DMS153 (cell line): ENCODE measurements at places on chromosomes 12 and 14.
A peak's percentile ranks its signal among the peaks of the same experiment; 100 is the strongest.

GRCh38 chr12:93447555-93448290 is 6.0 kb upstream of the UBE2N start:
- DNase-seq, result peak; percentile 66

GRCh38 chr12:107967170-107967569 is 161.9 kb upstream of the WSCD2 start:
- DNase-seq, result no peak

- peak; percentile 60 for DNase-seq
Observed at GRCh38 chr12:10363914-10364814, 25.7 kb downstream of the KLRK1 start.

GRCh38 chr14:95811813-95812212 is 64.8 kb upstream of the TUNAR start:
- DNase-seq, result no peak

- no peak for DNase-seq
Observed at GRCh38 chr14:104680056-104680805, 9.2 kb upstream of the INF2 start.

GRCh38 chr12:123801573-123802178 is 39.6 kb downstream of the DNAH10 start:
- DNase-seq, result no peak

DNA sequence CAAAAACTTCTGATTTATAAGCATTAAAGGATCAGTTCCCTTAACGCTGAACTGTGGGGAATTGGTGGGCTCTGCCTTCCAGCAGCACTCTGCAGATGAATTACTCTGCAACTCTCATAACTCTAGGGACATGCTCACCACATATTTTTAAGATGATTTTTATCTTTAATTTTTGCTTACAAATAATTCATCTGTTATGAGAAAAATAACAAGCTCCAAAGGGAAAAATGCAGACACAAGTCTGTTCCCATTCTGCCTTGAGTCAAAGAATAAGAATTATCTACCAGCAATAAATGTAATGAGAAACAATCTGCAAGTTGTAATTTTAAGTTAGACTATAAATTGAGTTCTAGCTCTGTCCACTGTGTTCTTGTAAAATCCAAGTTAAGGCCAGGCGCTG is 133.1 kb upstream of the MDM1 start:
- no peak for DNase-seq

DNA sequence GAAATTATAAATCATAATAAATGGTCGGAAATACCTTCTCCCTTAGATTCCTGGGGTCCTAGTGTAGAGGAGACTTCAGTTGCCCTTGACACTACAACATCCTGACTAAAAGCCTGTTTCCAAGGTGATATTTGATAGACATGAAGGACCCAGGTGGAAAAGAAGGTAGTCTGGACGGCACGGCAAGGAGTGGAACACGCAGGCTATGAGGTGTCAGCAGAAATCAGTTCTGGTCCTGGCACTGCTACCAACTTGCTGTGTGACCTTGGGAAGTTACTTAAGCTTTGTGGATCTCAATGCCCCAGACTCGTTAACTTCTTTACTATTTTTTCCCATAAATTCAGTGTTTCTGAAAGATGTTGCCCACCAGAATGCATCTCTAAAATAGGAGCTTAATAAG is 36.9 kb upstream of the BCL2L14 start:
- DNase-seq, result no peak

- DNase-seq, result no peak
Observed at GRCh38 chr14:44963775-44964380, 1.9 kb downstream of the TOGARAM1 start.

DNA sequence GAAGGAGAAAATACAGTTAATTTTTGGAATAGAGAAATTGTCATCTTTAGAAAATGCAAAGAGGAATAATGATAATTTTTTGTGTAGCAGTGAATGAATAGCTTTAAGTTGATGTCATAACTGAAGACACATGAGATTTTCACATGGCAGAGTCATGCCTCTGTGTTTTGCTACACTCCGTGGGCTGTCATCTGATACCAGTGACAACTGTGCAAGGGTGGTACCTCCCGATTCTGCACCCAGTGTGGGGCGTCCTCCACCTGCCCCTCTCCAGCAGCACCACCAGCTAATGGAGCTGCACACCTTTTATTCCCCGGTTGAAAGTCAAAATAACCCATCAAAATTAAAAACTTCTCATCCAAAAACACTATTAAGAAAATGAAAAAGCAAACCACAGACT is 47.2 kb downstream of the ANKRD9 start:
- no peak for DNase-seq

DNA sequence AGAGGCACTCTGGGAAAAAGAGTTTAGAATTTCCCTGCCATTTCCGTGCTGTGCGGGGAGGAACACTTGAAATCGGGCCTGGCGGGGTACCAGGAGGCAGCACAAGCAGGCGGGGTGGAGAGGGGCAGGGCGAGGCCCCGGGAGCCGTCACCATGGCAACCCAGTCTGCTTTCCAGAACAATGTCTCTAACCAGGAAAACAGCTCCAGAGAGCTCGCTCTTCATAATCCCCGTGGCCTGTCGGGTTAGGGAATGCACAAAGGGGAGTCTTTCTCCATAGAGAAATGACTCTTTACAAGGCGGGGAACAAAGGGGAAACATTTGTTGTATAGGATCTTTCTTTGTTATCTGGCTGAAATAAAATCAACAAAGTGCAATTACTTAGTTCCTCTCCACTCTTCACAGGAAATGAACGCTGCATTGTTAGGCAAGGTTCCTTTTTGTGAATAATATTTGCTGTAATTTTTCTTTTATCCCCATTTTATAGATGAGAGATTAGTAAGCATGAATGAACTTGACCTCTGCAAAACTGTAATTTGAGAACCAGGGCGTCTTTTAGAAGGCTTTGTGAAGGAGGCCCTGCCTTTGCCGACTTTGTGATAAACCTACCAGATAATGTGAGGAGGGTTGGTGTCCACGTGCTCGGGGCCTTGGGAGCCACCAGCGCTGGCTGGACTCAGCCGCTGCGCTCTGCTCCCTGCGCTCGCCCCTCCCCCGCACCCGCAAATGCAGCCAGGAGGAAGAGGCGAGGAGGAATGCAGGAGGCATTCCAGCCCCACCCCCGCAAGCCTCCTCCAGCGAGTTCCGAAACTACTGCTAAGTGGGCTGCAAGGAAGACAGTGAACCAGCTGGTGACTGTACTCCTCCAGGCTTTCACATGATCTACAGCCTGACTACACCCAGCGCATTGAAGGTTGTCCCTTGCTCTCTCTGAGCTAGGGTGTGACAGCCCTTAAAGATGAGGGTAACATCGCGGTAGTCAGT is 105.2 kb upstream of the ATF7IP start:
- DNase-seq, result peak; percentile 83

- DNase-seq, result no peak
Observed at GRCh38 chr14:81805785-81806184, 272.1 kb upstream of the SEL1L start.

DNA sequence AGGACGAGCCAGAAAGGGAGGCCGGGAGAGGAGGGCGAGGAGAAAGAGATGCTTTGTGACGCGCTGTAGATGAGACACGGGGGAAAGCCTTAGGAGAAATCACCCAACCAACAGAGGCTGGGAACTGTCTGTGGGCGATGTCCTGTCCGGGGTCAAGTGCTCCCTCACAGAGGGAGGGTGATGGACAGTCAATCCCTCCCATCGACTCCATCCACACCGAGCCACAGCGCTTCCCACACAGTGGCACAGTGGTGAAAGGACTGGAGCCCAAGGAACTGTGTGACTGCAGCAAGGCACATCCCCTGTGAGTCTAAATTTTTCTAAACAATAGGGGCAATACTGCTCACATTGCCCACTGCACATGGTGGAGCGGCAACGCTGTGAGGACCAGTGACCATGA is 89.1 kb downstream of the TTC7B start:
- no peak for DNase-seq

GRCh38 chr14:54908190-54908589 is 5.6 kb upstream of the GCH1 start:
- no peak for DNase-seq

GRCh38 chr14:100723830-100724437 is 2.8 kb upstream of the DLK1 start:
- no peak for DNase-seq

DNA sequence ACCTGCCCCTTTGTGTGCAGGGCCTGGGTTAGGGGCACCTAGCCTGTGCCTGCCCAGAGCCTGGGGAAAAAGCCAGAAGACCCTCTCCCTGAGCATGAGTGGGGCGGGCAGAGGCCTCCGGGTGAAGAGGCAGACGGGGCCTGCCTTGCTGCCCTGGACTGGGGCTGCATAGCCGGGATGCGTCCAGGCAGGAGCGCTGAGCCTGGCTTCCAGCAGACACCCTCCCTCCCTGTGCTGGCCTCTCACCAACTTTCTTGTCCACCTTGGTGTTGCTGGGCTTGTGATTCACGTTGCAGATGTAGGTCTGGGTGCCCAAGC is 216.1 kb downstream of the TMEM121 start:
- DNase-seq, result no peak

GRCh38 chr12:78004249-78005093 is 173.8 kb downstream of the NAV3 start:
- DNase-seq, result peak; percentile 39

- no peak for DNase-seq
Observed at GRCh38 chr12:78229591-78230101, 399.0 kb downstream of the NAV3 start.

GRCh38 chr14:69986336-69986735 is 107.1 kb downstream of the SMOC1 start:
- DNase-seq, result no peak

DNA sequence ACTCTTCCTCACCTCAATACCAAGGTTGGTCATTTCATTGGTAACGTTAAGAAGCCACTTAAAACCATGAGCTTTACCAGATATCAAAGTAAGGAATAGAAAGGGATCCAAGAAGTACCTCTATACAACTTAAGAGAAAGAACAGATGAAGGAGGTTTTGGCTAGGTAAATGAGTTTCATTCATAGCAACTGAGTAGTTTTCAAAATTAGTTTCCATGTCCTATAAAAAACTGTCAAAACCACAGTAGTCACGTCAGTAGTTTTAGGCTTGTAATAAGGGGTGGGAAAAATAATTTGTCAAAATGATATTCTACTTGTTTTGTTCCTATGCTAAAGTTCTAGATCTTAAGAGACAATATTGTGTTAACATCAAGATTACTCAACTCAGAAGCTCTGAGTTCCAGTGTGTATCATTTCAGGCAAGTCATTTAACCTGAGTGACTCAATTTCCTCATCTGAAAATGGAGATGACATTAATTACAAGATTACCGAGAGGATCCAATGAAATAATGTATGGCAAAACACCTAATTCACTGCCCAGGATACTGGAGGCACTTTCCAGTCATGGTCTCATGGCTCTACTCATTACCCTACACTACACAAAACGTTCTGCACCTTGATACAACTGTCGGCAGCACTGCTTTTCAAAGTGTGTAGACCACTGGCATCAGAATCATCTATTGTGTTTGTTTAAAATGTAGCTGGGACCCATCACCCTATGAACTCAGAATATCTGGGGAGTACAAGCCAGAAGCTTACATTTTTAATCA is 24.1 kb upstream of the SLC6A13 start:
- DNase-seq, result no peak

- DNase-seq, result no peak
Observed at GRCh38 chr14:23580948-23581281, 2.3 kb upstream of the JPH4 start.
